Right ventricle myocardium superior (tissue), 1 donor: ENCODE measurements at places on chromosomes 4 and X. TPM values are rescaled to one million over a fixed set of nuclear protein-coding genes. Genes with fewer than 3 reads are reported as not detected.
A peak's percentile ranks its signal among the peaks of the same experiment; 100 is the strongest.

- peak; percentile 24 for DNase-seq
These were observed 175.5 kb upstream of the CASK start for GRCh38 chrX:42098900-42099299.

DNA sequence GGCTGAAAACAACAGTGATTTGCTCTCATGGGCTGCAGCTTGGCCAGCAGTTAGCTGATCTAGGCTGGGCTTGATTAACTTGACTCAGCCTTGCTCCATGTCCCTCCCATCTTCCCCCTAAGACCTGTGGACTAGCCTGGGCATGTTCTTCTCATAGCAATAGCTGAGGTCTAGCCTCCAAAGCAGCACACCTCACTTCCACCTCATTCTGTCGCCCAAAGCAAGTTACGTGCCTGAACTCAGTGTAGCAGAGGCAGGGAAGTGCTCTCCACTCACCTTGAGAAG, 62.2 kb downstream of the EVC start:
- no peak for DNase-seq

DNA sequence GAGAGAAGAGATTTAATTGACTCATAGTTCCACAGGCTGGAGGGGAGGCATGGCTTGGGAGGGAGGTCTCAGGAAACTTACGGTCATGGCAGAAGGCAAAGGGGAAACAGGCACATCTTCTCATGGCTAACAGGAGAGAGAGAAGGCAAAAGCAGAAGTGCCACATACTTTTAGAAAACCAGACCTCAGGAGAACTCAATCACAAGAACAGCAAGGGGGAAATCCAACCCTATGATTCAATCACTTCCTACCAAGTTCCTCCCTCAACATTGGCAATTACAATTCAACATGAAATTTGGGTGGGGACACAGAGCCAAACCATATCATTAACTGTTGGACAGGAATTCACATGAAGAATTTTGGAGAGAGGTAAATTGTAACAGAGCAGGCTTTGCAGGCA, 485.3 kb upstream of the PITX2 start:
- DNase-seq, result no peak

- no peak for DNase-seq
These were observed 953 bp downstream of the EPGN start for GRCh38 chr4:74309223-74309622.

- no peak for DNase-seq
These were observed 835 bp downstream of the TMEM185A start for GRCh38 chrX:149630681-149631233.

DNA sequence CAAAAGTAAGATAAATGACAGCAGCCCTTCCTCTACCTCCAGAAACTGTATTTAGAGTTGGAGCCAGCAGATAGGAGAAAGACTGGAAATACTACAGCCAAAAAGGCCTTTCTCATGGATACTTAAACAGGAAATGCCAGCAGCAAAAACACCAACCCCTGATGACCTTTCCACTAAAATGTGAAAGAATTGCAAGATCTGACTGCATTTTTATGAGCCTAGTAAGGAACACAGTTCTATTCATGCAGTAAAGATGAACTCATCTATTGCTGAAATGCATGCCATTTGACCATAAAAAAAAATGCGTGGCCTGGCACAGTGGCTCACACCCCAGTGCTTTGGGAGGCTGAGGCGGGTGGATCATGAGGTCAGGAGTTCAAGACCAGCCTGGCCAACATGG, 19.9 kb downstream of the ABCG2 start:
- DNase-seq, result no peak

DNA sequence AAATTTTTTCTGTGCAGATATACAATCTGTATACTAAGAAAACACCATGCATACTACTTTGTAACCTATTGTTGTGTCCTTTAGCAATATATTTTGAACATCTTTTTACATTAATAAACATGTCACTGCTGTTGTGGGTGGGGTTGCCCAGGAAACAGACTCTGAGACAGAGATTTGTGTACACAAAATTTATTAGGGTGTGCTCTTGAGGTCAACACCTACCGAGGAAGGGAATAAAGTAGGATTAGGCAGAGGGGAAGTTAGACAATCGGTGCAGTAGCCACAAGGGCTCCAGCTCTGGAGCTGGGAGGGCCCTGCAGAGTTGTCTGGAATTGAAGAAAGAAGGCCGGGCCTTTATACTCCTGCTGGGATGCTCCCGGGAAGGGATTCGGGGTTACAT, 56.4 kb downstream of the CXorf58 start:
- DNase-seq, result no peak

DNA sequence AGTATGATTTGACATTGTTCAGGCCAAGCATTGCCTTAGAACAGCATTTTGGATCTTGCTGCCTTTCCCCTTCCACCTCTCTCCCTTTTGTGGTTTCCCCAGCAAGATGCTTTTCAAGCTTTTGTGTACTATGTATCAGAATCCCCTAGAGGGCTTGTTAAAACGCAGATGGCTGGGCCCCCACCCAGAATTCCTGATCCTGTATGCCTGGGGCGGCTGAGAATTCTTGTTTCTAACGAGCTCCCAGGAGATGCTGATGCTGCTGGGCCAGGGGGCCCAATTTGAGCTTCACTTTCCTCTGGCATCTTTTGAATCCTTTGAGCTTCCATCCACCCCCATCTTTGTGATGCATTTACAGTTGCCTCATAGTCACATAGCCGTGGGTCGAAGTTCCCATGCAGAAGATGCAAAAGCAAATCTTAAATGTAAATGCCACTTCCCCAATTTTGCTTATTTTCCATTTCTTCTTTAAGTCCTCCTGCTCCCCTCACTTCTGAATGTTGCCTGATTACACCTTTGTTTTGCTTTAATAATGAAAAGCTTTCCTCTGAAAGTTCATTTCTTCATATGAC, 18.5 kb downstream of the HCCS start:
- DNase-seq, result no peak

- DNase-seq, result no peak
These were observed 234.8 kb upstream of the DIPK2B start for GRCh38 chrX:45435481-45435880.

DNA sequence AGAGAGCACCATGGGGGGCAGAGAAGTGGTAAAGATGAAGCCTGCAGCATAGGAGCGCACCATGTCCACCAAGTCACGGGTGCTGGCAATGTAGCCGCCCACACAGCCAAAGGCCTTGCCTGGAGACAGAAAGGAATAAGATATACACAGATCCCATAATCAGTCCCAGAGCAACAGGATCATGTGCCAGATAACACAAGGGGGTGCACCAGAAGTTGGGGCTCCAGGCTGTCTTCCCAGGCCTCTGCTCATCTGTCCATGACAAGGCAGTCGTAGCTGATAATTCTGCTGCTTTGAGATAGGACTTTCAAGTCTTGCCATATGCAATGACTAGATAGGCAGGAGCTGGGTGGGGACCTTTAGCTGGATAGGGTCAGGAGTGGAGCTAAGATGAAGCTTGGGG, 14.7 kb downstream of the APEX2 start:
- no peak for DNase-seq

DNA sequence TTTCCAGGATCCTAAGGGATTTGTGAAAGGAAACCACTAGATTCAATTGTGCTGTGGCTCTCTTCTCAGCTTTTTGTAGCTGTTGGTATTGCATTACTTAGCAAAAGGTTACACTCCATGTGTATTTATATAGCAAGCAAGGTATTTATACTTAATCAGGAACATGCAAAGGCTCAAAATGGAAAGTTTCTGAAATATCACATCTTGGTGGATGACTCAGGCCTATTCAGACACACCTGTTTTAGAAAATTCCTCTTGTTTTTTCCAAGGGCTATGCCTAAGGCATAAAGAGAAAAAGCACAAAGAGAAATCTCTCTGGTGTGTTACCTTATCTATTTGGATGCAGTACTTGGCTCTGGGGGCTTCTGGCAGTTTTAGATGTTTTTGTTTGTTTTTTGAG, 144.4 kb upstream of the GALNT7 start:
- DNase-seq, result no peak

- no peak for DNase-seq
These were observed 172.0 kb downstream of the ADAM29 start for GRCh38 chr4:175090116-175090515.

- DNase-seq, result no peak
These were observed 531 bp downstream of the STAG2 start for GRCh38 chrX:123962006-123962467.

CPE gene
- total RNA-seq, result 49.7 TPM

MCTS1 gene
- 30.3 TPM for total RNA-seq

NRK gene
- 2.5 TPM for total RNA-seq
